ENCODE measurements at places on chromosomes 1 and 21.

- DNase-seq, result no peak
These were observed 74.7 kb downstream of the PSMG1 start for GRCh38 chr21:39108291-39109162.

GRCh38 chr1:182752077-182752988, 37.2 kb upstream of the NPL start:
- no peak for DNase-seq

GRCh38 chr1:35436078-35436477, 121.1 kb downstream of the KIAA0319L start:
- DNase-seq, result no peak

DNA sequence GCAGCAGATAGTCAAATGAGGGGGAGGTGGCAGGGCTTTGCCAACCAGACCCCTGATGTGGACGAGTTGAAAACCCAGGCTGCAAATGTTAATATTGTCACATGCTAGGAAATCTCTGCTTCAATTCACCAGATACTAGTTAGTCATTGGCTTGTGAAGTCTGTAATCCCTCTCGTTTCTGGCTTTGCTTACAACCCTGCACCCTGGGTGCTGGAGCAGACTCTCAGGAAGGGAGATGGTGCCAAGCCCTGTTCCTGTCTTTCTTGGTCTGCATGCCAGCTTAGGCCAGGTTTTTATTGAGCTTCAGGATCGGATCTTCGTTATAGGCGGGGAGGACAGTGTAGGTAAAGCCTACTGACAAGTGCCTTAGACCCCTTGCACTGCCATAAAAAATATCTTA, 53.3 kb downstream of the MDM4 start:
- DNase-seq, result no peak

GRCh38 chr1:218249338-218250140, 35.6 kb upstream of the RRP15 start:
- DNase-seq, result no peak

DNA sequence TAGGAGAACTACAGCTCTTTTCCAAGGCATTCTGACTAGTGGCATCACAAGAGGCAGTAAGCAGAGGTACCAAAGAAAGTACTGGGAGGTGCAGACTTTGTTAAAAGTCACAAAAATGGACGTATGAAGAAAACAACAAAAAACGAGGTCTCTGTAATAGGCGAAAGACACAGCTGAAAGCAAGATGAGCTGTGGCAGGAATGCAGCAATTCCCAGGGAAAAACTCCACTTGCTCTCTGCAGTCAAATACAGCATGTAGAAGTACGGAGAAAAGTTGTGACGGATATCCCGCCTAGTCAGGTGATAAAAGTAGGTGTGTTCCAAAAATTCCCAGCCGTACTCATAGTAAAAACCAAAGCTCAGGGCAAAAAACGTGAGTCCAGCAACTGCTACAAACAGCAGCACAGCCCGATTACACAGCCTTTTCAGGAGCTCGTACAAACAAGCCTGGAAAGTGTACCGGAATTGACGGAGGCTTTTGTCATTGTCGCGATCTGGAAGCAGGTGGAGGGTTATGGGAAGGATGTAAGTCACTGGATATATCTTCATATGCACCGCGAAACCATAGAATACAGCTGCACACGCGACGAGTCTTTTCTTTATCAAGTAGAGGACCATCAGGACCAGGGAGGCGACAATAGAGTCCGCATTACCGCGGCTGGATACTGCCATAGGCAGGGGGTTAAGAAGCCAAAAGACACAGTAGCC, 979 bp downstream of the PIGM start:
- DNase-seq, result peak; percentile 14
